ENCODE measurements at places on chromosomes 2 and 18.
A peak's percentile ranks its signal among the peaks of the same experiment; 100 is the strongest.

DNA sequence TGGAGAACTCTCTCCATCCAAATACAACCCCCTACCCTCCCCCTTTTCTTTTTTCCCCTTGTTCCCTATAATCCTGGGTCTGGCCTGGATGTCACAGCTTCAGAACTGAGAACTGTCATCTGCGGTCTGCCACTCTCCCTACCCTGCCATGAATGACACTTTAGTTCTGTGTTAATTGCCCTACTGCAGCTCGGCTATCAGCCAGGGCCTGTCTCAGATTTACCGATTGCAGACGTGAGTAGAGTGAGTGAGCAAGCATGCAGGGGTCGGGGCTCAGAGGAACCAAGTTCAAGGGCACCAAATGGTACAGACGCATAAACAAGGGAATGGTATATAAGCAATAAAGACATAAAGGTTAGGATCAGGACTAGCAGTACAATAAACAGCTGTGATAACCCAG, 967.8 kb downstream of the BCL11A start:
- DNase-seq = peak; percentile 29

DNA sequence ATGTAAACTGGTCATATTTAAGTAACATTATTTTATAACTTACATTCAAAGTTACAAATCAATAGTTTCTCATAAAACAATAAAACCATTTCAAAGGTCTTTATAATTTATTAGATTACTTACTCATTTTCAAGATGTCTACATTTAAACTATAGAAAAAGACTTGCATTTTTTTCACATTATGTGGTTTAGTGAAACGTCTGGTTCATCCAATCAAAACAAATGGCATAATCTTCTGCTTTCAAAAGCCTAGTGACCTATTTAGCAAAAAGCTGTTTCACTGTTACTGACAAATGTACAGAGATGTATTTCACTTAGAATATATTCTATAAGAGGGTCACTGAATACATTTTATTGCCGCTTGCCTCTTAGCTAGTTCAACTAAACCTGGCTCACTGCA, 49.3 kb upstream of the MCM6 start:
- no peak for DNase-seq

DNA sequence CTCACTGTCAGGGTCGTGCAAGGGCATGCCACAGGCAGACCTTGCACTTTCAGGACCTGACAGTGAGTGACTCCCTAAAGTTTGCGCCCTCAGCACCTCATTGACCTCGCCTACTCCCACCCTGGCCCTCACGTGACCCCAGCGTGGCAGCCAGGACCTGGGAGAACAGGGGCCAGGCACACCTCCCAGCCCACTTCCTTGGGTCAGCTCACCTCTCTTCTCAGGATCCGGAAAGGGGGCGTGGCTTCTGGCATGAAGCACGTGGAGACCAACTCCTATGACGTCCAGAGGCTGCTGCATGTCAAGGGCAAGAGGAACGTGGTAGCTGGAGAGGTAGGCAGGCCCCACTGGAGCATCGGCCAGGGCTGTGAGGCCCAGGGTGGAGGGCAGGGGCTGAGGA, 8.8 kb downstream of the VIL1 start:
- no peak for DNase-seq

- DNase-seq = no peak
Observed at GRCh38 chr2:218149098-218149497, 17.7 kb downstream of the CXCR1 start.
